ENCODE measurements at places on chromosomes 11 and 22.
A peak's percentile ranks its signal among the peaks of the same experiment; 100 is the strongest.

- DNase-seq, result peak; percentile 50
These were observed 6.7 kb upstream of the MCAM start for GRCh38 chr11:119323532-119324033.

DNA sequence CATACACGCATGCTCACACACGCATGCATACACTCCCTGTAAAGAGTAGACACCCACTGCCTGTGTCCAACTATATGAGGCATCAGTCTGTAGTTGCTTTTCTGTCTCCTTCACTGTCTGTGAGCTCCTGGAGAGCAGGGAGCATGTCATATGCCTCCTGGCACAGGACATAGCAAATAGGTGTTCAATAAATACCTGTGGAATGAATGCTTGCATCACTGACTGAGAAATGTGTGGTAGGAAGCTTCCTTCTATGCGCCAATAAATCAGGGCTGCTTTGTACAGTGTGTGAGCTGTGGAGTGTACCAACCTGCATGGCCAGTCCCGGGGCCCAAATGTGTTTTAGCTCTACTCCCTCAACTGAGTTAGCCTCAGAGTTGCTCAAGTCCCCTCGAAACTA lies 37.2 kb upstream of the NAV2 start:
- DNase-seq, result no peak

DNA sequence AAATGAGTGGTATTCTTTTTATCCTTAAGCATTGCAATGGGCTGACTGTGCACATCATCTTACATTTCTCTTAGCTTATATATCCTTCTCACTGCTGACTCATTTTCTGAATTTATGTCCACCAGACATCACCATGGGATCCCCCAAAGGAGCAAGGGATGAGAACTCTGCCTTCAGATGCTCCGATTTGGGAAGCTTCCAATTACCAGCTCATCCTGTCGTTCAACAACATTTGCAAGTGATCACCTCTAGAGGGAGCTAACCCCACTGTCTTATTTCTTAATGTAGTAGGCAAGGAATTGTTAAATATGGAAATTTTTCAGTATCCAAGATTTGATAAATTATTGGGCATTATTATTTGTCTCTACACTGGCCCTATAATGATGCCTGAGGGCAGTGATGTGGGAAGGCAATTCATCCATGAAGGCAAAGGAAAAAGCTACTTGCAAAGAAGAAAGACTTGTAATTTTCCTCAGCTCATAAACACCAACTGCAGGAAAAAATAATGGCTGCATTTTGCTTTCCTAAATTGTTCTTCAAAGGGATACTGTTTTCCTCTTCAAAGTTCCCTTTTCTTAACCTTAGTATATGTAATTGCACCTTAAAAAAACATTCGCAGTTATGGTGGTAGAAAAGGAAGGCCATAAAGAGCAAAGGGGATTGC lies 102.4 kb upstream of the FSHB start:
- peak; percentile 83 for DNase-seq

DNA sequence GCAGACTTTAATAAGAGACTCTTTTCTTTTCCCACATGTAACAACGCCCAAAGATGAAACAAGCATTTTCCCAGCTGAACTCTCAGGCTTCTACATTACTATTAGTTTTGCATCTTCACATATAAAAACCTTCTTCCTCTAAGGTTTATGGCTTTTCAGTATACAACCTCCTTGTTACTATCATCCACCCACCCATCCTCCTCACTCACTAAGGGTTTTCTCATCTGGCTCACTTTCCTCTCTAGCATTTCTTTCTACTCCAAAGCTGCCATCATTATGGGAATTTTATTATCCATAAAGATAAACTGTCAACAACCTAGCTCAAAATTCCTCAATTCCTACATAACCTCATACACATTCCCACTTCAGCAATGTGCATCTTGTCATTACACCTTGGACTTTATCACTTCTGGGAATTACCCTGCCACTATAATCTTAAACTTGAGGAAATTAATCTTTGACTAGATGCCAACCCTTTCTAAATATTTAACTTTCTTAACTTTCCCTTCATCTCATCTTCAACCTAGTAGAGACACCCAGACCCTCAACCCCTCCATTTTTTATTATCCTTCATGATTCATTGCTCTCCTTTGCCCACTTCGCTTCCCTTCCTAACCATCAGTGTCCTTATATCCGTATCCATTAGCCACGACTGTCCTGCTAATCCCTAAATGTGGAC lies 30.9 kb downstream of the MTMR2 start:
- no peak for DNase-seq

- no peak for DNase-seq
These were observed 260.0 kb downstream of the SOX6 start for GRCh38 chr11:16096336-16096735.

GRCh38 chr11:35031867-35032266 lies 107.1 kb upstream of the CD44 start:
- DNase-seq, result peak; percentile 64

DNA sequence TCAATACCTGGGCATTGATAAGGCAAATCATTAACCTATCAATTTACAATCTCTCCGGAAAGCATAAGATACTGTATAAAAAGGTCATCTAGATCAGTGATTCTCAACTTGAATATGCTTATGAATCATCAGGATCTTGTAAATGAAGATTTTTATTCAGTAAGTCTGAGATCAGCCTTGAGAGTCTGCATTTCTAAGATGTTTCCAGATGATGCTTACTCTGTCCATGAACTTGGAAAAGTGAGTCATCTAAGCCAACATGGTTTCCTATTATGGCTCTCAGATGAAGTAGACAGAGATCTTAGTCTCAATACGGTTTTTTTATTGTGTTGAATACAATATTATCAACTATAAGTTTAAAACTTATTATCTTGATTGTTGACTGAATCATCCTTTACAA lies 226.4 kb upstream of the KIRREL3 start:
- DNase-seq, result no peak

- peak; percentile 83 for DNase-seq
These were observed 7.5 kb downstream of the FREY1 start for GRCh38 chr11:45899448-45900174.

- peak; percentile 59 for DNase-seq
These were observed 33.6 kb upstream of the MMP7 start for GRCh38 chr11:102564110-102564509.

DNA sequence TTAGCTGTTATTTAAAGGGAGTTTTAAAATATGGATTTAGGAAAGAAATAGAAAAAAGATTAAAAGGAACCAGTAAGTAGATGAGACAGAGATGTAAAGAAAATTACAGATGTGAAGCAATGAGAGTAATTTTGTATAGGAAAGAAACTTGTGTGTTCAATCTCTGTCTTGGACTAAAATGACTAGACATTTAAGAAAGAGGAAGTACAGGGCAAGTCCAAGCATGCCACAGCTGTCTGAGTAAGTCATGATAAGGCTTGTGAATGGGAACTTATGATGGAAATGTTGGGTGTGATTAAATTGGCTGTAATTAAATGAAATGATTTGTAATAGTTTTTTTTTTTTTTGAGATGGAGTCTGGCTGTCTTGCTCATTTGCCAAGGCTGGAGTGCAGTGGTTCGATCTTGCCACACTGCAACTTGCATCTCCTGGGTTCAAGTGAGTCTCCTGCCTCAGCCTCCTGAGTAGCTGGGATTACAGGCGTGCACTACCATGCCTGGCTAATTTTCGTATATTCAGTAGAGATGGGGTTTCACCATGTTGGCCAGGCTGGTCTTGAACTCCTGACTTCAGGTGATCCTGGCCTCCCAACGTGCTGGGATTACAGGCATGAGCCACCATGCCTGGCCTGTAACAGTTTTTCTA lies 5.9 kb upstream of the ACY3 start:
- no peak for DNase-seq

DNA sequence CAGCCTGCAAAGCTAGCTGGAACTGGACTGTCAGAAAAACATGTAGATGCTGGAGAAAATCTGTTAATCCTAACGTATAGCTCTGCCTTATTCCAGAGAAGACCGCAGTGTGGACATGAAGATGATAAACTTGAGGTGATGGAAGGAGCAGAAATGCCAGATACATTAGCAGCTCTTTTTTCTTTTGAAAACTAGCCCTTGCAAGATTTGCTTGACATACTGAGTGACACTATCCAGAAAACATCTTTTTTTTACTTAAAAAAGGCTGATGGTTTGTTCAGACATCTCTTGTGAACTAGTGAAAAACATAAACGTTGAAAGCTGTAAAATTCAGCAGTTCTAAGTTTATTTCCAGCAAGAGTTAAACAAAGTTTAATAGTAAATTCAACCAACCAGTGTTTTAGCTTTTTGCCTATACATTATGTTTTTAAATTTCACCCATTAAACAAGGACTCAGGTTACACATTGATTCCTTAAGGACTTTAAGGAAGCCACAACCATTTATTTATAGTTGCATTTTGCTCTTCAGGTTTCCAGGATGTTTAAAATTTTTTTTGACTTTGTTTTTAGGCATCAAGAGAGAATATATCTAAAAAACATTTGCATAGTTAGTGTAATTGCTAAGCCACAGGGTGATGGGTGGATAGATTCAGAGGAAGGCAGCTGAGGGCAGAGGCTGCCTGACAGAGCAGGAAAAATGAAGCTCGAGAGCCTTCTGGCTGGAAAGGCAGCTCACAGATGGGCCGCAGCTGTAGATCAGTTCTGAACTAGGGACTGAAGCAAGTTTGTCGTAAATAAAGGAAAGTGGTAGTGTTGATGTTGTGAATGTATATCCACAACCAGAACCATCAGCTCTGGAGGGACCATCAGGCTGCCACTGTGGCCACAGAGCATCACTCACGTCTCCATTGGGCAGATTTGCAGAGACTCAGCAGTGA lies 9.5 kb downstream of the SNAP29 start:
- DNase-seq, result no peak

- DNase-seq, result peak; percentile 90
These were observed 41.1 kb downstream of the LIF start for GRCh38 chr22:30205281-30206115.

GRCh38 chr11:100805506-100806199 lies 118.6 kb downstream of the ARHGAP42 start:
- peak; percentile 36 for DNase-seq

DNA sequence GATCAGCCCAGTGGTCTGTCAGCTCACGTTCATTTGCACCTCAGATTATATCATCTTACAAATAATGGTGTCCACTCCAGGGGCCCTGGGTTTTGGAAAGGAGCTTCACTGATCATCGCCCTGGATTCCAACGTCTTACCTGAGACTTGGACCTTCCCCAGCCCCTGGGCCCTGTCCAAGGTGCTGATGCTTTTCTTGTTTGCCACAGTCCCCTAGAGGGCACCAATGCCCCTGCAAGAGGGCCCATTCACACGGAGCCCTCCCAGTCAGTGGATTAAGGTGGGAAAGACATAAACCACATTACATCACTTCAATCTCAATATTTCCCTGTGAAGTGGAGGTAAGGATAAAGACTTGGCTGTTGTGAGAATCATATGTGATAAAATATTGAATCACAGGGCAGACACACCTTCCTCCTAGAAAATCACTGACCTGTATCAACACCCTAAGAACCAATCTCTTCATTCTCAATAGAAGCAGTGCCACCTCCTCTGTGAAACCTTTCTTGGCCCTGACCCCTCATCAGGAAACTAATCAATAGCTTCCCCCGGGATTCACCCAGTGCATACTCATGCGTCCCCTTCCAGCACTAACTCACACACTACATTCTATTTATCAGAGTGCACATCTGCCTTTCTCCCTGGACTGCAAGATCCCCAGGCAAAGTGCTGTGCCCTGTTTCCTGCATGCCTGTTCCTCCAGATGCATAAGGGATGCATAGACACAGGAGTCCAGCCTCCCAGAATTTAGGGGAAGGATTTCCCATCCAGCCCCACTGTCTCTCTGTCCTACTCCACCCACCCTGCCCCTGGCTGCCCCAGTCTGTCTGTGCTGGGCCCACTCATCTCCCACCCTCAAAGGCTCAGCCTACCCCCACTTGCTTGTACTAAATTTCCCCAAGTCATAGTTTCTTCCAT lies 167.0 kb downstream of the BUD13 start:
- DNase-seq, result no peak

DNA sequence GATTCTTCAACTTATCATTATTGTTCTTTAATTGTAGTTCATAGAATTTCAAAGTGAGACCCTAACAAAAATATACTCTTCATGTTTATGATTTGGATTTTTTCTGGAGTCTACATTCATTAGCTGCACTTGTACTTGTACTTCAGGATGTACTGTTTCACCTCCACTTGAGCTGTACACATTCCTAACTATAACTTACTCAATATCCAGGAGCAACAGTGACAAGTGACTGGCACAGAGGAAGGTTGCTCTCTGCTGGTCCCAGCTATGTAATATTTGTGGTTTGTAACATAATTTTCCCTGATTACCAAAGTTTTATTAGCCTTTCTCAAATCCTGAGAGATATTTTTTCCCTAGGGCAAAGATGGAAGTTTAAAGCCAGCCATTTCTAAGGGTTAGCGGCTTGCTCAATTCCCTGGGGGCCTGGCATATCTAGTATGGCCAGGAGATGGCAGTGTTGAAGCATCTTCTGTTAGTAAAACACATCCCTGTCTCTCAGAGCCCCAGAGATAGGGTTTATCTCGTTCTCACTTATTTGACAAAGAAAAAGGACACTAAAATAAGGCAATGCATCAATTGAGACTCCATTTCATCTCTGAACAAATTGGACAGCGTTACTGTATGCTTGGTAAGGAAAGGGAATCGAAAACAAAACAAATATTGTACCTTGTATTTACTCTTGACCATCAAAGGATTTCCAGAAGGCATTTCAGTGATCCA lies 14.2 kb downstream of the OR52A5 start:
- peak; percentile 60 for DNase-seq

GRCh38 chr11:23288003-23288783 lies 427.9 kb upstream of the CCDC179 start:
- DNase-seq, result peak; percentile 76

DNA sequence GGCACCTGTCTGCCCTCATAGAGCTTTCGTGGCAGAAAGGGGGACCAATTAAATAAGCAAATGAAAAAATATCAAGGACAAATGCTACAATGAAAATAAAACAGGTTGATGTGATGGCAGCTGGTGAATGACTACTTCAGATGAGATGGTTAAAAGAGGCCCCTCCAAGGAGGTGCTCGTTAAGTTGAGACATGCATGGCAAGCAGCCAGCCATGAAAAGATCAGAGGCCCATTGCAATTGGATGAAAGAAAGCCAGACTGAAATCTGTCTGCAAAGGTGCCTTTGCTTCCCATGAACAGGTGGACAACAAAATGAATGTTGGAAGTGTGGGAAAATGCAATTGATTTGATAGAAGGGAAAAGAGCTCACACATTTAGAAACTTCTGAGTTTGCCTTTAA lies 848 bp upstream of the TRPC6 start:
- DNase-seq, result no peak

DNA sequence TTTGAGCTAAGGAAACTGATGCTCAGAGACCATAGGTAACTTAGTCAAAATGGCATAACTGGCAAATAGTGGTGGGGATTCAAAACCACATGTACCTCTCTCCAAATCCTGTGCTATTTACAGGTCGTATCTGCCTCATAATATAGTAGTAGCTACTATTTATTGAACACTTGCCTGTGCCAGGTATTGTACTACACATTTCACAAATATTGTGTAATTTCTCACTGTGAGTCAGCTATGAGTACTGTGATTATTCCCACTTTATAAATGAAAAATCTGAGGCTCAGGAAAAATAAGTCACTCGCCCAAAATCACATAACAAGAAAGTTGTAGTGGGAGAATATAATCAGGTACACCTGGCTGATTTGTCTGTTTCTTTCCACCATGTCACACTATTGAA lies 199.8 kb upstream of the FAT3 start:
- no peak for DNase-seq
